NK-92 treated with Interleukin-12 subunit alpha and Interleukin-12 subunit beta, amount 100 ng/mL, for 24 hours (cell line): ENCODE measurements at places on chromosomes 7 and 10.

DNA sequence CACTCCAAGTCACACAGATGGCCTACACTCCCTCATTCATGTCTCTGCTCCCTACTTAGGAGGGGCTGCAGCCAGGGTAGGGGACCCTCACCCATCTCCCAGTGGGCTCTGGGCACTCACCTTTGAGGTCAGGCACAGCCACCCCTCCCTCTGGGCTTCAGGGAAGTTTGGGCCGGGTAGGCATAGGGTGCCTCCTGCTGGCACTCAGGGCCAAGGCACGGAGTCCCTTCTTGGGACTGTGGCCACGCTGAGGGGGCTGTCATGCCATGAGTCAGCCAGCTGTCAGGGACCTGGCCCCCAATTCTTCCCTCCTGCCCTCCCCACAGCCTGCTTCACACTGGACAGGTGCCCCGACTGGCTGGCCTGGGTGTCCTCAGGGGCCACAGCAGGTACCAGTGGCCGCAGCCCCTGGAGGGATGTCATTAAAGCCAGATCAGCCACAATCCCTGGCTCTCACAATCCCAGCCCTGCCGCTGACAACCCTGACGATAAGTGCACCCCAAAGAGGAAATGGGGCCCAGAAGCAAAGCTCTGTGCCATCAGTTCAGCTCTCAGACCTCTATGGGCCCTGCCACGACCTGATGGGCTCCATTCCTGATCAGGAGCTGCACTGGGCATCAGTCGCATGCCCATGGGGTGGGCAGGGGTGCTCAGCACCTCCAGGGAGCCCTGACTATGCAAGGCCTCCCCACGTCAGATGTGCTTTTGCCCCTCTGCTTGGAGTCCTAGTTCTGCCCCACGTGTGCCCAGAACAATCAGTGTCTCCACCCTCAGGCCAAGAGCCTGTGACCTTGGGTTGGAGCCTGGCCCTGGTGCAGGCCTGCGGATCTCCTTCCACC lies 34.1 kb upstream of the RET start:
- DNase-seq, result no peak

DNA sequence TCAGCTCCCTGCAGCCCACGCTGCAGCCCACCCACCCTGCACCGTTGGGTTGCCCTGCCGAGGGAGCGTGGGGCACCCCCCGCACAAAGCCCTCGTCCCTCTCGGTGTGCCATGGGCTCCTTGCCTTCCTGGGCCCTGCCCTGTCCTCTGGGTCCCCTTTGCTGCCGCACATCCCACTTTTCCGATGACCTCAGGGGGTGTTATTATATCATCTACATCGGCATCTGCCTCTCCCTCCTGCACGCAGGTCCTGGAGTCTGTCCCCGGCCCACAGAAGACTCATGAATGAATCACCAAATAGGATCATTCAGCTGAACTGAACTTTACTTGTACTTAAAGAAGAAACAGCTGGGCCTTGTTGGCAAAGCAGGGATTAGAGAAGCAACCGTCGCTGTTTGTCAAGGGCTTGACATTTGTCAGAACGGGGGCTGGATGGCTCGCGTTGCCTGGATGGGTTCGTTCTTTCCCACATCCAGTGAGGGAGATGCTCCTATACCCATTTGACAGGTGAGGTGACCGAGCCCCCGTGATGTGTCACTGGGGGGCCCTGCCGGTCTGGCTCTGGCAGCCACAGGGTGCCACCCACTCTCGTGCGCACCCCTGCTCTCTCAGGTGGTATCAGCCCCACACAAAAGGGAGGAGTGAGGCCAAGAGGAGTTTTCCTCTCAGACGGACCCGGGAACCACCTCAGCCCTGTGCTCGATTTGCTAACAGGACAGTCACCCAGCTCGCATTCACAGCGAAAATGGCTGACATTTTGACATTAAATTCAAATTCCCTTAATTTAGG lies 58.6 kb upstream of the EBF3 start:
- DNase-seq, result no peak

DNA sequence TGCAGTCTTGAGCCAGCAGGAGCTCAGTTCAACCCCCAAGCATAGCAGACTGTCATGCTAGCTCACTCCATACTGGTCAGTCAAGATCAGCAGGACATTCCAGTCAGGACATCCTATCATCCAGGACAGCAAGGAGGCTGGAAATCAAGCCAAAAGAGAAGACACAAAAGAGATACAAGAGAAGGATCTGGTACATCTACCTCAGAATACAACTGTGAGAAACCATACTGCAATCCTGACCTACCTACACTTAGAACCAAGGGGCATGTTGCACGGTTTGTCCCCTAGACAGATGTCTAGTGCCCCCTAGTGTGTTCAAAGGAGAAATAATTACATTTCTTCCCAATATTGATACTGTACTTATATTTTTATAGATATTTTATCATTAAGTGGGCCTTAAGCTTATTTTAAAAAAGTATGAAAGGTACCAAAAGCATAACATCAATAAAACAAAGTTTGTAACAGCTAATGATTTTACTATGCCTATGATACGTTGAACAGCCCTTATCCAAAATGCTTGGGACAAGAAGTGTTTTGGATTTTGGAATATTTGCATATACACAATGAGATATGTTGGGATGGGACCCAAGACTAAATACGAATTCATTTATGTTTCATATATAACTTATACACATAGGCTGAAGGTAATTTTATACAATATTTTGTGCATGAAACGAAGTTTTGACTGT lies 26.7 kb downstream of the ERCC6 start:
- DNase-seq, result no peak

DNA sequence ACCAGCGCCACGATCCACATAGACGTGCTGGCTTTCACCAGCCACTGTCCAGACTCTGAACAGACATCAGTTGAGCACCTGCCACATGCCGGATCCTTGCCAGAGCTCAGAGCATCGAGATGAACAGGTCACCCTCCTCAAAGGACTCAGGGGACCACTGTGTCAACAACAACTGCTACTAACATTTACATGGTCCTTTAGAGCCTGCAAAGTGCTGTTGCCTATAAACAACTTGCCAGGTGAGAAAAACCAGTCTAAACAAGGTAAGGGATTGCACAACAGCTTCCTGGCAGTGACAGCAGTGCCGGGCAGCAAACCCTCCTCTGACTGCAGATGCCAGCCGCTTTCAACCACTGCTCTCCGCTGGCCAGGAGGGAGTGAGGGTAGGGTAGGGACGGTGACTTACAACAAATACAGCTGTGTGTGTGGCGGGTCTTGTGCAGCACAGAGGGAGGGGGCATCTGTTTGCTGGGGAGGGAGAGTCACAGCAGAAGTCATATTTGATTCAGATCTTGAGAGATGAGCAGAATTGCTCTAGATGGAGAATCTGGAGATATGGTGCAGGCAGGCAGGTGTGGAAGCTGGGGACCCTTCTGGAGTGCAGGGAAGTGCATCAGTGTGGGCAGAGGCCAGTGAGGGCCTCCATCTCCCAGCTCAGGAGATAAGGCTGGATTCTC lies 32.8 kb upstream of the RHEB start:
- peak; percentile 37 for DNase-seq

DNA sequence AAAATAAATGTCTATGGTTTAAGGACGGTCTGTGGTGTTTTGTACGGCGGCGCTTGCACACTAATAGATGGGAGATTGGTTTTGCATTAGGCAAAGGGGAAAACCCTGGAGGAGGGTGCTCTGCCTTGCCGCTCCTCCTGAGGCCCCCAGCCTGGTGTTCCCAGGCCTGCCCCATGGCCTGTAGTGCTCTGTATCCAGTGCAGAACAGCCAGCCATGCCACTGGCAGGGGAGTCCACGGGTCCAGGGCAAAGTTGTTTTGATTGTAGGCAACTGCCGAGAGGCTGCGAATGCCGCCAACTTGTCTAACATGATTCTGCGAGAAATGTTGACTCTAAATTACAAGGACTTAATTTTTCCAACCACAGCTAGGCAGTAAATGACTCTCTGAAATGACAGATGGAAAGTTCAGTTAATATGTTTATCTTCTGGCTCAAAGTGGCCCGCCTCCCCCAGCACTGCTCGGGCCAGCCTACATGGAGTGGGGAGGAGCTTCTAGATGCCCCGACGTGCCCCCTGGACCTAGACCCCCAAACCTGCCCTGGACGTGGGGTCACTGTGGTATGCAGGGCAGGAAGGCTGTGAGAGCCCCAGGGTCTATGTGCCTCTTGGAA lies 104.6 kb upstream of the GDF10 start:
- no peak for DNase-seq

DNA sequence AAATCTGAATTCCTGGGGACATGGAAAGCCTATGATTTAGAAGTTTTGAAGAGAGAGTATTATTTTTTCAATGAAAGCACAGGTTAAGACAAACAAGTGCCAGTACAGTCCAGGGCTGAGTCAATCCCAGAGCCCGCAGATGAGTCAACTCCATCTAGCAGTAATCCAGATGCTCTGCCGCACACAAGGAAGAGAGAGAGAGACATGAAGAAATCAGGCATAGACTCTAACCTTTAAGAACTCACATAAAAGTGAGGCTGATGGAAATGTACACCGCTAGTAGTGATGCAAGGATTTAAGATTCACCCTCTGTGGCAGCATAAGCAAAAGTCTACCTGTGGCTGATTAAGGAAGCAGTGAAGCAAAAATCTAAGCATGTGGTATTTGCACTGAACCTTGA lies 651.5 kb downstream of the TNS3 start:
- no peak for DNase-seq

GRCh38 chr7:15554744-15555143 lies 7.1 kb downstream of the AGMO start:
- DNase-seq, result no peak

- DNase-seq, result no peak
Observed at GRCh38 chr7:36303202-36304098, 86.2 kb upstream of the ANLN start.

DNA sequence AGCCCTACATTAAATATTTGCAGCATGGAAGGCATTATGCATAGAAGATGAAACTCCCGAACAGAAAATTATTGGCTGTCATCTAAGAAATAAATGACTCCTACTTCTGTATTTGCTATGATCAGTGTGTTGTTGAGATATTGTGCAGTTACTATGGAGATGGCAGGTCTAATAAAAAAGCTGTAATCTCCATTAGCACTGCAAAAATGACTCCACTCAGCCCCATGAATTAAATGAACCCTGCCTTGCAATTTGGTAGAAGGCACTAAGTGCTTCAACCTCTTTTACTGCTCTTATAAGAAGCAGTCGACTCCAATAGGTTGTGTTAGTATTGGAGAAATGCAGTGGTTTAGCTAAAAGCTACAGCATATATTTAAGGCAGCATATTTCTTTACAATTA lies 290.0 kb upstream of the PHYHIPL start:
- no peak for DNase-seq

DNA sequence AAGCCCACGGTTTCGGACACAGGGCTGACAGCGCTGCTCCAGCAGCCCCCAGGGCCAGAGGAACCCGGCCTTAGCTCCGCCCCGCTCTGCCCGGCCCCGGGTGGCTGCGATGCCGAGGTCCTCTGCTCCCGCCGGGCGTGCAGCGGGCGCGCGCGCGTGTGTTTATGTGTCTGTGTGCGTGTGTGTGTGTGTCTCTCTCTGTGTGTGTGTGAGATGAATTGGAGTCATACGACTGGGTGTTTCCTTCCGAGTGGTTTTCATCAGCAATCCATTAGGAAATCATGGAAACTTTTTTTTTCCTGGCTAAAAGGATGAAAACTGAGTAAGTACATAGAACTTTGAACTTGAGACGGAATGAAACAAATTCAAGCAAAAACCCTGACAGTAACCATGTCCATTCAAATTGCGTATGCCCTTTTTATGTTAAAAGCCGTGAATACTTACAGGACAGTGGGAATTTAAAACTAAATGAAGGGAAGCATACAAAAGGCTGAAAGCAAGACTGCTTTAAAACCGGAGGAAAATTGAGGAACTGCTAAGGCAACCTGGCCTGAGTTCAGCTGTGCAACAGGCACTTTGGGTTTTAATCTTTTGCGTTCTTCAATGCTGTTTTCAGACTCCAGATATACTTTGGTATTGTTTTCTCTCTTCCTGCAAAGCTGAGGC lies at the start of gene CPED1:
CPED1 (plus strand) TSS at position 121 of the 666 bp plus-strand sequence. CDS start 911 bp downstream, outside the sequence.
- DNase-seq, result no peak

DNA sequence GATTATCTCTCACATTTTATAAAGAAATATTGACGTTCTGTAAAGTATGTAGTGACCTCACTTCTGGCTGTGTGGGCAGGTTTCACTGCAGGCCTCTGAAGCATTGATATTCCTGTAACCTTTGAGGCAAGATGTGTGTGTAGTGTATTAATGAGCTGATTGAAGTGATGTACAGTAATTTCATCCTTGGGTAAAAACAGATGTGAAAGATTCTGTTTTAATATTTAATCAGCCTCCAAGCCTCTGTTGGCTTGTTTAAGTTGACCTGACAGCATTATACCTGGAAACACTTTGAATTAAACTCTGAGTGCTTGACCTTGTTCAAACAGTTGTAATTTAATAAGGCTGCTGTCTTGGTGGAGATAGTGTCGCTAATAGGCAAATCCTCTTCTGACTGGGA lies 74.9 kb downstream of the KAT6B start:
- no peak for DNase-seq

DNA sequence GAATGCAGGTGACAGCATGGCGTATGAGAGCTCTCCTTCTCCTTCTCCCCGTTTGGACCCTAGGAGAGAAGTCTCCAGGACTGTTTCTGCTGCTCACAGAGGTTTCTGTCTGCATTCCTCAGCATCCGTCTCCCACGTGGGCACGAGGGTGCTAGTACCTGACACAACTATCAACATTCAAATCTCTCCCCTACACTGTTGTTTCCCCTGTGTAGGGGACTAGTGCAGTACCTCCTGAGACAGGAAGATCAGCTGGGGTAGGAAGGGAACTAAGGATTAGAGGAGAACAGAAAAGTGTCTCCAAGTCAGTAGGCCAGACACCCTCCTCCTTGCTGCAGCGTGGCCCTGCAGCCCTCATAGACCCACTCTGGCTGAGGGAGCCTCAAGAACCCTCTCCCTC lies 29.0 kb downstream of the STOX1 start:
- DNase-seq, result no peak

GRCh38 chr7:132541656-132542055 lies 34.6 kb downstream of the PLXNA4 start:
- no peak for DNase-seq

DNA sequence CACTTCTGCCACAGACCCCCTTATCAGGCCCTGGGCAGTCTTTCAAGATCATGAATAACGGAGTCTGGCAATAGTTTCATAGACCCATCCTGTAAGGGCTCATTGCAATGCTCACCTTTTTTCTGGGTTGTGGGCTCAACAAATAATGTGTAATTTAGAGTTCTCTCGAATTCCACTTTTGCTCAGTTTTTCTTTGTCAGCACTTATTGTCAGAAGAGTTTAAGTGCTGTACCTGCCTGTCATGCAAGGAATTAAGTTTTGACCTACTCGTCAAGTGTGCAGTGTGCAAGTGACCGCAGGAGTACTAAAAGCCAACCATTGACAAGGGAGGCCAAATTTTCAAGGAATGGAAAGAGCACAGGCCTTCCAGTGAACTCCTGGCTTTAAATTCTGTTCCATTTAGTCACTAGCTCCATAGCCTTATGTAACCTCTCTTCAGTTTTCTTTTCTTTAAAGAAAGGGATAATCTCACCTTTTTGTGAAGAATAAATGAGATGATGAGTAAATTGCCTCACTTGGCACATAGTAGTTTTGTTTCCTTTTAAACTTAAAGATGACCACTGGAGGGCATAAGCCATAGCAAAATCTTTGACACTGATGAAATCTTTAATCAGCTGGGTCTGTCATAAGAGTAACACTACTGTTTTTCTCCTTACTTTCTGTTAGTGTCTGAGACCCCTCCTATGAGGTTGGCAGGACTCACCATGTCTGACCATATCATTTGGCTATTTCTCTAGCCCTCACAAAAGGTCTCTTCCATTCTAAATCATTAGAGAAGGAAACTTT lies 313.3 kb downstream of the TYW1 start:
- DNase-seq, result no peak
